Stimulated activated CD8-positive, alpha-beta memory T cell treated with anti-CD3 and anti-CD28 coated beads, Interleukin-2, amount 100 ng/mL, for 1 hour (primary cell): ENCODE measurements at places on chromosomes 1 and 21.

DNA sequence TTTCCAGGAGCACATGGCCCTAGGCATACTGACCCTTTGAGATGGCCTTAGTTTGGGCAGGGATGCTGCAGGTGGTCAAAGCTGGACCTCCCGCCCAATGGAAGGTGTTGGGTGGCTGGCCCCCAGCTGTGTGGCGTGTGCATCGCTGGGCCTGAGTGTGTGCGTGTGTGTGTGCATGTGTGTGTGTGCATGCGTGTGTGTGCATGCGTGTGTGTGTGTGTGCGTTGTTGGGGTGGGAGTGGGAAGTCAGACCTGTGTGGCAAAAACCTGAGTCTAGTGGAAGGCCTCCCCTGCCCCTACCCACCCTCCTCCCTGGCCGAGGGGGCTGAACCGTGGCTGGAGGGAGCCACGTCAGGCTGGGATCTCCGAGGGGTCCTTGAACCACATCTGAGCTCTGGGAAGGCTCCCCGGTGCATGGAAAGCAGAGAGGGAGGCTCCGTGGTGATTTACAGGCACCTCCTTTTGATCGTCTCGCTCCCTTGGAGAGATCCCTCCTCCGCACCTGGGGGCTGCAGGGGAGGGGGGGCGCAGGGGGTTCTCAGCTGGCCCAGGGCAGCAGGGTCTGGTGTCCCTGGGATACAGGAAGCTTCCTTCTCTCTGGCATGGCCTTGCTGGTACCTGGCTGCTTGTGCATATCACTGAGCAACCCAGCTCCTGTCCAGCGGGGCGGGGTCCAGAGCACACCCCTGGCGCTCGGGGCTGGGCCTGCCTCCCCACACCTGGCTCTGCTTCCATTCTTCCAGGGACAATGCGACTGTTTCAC lies 124.7 kb upstream of the WNT4 start:
- no peak for DNase-seq

- DNase-seq = no peak
Measured at GRCh38 chr1:115057661-115058254, 28.1 kb downstream of the TSHB start.

GRCh38 chr1:205677167-205677566 lies 3.1 kb downstream of the SLC45A3 start:
- no peak for DNase-seq

- no peak for DNase-seq
Measured at GRCh38 chr1:63112155-63112900, 210.0 kb upstream of the FOXD3 start.

GRCh38 chr1:205963352-205964155 lies 20.3 kb upstream of the SLC26A9 start:
- DNase-seq = no peak
